Cerebellar nuclear complex (tissue), 1 donor: ENCODE measurements at places on chromosomes 7 and 10.

DNA sequence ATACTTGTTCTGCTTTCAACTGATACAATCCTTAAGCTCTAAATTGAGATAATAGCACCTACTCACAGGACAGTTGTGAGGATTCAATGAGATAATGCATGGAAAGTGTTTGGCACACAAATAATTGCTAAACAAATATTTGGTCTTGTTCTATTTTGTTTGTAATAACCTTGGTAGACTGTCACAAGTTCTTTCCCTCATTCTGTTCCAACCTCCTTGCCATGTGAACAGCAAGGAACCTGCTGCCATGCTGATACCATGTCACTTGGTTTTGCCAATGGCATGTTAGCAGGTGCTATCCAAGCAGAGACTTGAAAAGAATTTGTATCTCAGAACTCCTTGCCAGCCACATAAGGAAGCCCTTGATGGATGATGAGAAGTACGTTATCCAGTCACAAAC lies 24.8 kb upstream of the TECTB start:
- DNase-seq, result no peak

DNA sequence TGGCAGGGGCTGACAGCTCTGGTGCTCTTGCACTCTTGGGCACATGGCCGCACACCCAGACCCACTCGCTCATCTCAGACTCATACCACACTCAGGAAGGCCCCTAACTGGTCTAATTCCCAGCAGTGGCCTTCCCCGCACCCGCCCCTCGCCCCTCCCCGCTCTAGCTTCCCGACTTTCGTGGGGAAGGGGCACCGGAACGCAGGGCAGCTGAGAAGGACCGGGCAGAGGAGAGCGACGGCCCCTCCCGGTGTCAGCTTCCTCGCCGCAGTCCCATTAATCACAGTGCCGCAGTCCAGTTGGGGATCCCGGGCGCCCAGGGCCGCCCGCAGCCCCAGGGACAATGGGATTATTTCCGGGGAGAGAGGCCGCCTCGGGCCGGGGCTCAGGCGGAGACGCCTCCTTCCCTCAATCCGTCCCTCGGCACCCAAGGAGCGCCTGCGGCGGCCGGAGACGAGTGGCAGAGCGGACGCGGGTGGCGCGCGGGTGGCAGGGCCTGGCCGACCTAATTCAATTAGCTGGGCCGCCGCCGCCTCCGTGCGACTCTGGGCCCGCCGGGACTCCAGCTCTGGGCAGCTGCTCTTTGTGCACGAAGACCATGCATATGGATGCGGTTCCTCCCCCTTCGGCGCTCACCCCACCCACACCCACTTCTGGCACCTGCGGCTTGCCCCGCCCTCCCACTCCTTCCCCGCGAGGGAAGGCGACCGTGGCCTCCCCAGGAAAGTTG lies 7.8 kb upstream of the TLX1 start:
- DNase-seq, result no peak

DNA sequence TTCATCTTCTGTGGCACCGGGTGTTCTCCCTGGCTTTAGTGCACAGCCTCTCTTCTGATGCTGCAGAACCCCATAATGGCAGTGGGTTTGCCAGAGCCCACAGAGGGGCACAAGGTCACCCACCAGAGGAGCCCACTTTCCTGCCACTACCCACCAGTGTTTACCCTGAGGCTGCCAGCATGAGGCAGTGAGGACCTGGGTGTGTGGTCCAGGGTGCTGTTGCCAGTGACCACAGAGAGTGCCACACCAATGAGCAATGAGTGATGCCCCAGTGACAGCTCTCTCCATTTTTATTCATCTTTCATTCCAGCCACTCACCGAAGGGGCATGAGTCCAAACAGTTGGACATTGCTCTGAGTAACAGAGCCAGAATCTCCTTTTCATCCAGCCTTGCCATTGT lies 34.8 kb downstream of the MTURN start:
- DNase-seq, result no peak

DNA sequence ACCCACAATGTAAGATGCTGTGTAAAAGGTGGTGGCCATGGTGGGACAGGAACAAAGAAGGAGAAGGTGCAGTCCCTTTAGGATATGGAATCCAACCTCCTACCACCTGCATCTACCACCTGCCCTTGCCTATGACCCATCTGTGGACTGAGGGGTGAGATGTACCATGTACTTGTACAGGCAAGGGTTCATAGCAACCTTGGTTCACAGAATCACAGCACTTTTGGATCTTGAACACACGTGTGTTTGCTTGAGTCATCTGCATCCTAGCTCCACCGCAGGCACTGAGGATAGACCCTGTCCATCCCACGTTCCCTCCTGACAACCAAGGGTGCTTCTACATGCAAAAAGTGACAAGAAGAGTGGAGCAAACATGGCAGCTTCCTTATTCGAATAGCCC lies 162.3 kb downstream of the GFRA1 start:
- no peak for DNase-seq

- DNase-seq, result no peak
Measured at GRCh38 chr7:120108376-120108775, 164.6 kb upstream of the KCND2 start.

DNA sequence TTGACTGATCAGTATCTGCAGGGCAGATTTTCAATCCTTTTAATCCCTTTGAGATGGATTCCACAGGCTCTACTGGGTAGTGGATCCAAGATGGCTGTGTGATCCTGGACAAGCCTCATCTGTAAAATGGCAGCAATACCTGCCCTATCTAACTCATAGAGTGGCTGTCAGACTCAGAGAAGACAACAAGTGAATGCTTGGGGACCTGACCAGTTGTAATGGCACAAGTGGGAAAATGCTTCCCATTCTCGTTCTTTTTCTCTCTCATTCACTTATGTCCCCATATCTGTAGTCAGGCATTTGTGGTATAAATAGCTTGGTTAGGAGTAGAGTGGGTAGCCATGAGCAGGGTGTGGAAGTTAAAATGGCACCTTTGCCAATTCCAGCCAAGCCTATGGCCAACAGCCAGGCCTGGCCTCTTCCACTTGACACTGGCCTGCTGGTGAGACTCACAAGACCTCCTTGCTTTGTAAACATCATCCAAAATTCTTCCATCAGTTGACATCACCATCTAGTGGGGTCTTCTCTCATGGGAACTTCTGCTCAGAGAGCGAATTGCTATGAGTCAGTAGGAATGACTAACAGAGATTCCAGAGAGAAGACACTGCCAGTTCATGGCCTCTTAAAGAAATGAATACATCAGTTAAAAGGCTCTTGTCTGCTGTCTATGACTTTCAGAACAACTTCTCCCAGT lies 150.1 kb downstream of the PLPP4 start:
- no peak for DNase-seq
